Central memory CD8-positive, alpha-beta T cell (primary cell): ENCODE measurements at places on chromosomes 6 and 20.

GRCh38 chr6:68196645-68197044 lies 438.4 kb upstream of the ADGRB3 start:
- DNase-seq = no peak

DNA sequence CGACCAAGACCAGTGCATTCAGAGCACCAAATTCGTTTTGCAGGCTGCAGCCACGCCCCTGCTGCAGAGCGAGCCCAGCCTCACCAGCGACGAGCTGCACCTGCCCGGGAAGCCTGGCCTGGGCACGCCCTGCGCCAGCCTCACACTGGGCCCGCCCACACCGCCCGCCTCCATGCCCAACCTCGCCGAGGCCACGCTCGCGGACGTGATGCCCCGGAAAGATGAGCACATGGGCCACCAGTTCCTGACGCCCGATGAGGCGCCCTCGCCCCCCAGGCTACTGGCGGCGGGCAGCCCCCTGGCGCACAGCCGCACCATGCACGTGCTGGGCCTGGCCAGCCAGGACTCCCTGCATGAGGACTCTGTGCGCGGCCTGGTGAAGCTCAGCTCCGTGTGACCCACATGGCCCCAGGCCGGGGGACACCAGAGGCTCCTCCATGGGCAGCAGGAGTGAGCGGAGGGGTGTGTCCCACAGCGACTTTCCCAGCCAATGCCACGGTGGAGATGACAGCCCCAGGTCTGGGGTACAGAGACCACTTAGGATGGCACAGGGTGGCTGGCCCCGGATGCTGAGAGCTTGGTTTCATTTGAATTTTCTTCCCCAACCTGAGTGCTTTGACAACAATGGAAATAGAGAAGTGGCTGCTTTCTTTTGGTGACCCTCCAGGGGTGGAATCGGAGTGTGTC lies 150.2 kb upstream of the SNX9 start:
- no peak for DNase-seq

DNA sequence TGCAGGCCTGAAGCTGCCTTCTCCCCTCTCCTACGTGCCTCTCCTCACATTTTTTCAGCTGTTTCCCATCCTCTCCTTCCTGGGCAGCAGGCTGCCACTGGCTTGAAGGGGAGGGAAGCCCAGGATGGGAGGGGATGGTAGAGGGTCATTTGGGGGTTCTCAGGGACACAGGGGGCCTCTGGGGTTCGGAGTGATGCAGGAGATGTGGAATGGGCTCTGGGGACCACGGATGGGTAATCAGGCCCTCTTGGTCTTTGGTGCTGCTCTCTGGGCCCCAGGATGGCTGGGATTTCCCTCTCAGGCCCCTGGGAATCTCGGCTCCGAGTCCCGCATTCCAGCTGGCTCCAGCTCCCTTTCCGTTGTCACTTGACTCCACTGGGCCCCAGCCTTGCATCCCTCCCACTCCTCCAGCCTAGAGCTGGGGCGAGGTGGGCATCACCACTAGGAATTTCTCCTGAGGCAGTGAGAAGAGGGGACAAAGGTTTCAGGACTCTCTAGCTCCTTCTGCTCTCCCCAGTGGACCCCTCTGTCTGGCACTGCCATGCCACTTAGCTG lies 2.0 kb upstream of the DDR1 start:
- DNase-seq = no peak

- no peak for DNase-seq
Measured at GRCh38 chr6:20722455-20722854, 188.2 kb downstream of the CDKAL1 start.

DNA sequence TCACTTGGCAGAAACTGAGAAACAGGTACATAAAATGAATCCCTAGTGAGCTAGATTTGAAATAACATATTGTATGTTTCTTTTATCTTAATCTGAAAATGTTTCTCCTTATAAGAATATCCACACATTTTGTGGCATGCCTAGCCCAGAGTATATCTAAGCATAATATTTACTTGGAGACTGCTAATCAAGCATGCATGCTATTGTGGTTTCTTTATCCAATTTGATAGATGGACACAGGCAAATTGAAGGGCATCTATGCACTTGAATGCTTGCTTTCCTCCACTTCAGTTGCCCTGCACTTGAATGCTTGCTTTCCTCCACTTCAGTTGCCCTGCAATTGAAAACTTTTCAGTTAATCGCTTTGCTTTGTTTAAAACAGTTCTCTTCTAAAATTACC lies 729.8 kb downstream of the TBC1D32 start:
- no peak for DNase-seq

- no peak for DNase-seq
Measured at GRCh38 chr6:76682842-76683241, 610.4 kb upstream of the IMPG1 start.

- DNase-seq = no peak
Measured at GRCh38 chr6:169795196-169795595, 43.8 kb downstream of the ERMARD start.

DNA sequence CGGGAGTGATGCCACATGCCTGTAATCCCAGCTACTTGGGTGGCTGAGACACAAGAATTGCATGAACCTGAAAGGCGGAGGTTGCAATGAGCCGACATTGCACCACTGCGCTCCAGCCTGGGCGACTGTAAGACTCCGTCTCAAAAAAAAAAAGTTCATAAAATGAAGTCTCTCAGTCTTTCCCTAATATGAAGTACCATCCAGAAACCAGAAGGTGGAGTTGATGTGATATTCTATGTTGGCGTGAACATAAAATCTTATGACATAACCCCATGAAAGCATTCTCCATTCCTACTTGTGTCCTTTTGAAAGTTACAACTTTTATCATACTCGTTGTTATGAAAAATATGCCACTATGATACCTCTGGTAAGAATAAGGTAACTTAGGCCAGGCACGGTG lies 5.7 kb downstream of the SOD2 start:
- no peak for DNase-seq

- DNase-seq = no peak
Measured at GRCh38 chr6:146943664-146944063, 260.6 kb upstream of the STXBP5 start.

DNA sequence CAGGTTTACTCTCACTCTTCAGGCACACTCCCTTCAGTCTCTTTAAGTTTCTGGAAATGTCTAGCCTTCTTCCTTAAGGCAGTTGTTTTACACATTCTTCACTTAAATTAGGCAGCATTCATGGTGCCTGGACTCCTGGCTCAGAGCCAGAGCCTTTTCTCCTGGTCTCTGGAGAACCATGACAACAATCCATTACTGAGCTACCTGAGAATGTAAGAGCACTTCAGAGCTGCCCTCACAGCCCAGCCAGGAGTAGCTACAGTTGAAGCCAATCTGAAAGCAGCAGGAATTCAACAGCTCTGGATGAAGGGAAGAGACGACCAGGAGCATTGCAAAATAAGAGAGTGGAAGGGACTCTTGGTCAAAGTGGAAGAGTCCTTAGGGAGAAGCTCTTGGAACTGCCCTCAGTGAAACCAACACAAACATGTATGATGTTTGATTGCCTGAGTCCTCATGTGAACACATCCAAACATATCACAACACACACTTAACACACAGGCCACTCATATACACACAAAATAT lies 416.8 kb upstream of the SPTLC3 start:
- DNase-seq = no peak

DNA sequence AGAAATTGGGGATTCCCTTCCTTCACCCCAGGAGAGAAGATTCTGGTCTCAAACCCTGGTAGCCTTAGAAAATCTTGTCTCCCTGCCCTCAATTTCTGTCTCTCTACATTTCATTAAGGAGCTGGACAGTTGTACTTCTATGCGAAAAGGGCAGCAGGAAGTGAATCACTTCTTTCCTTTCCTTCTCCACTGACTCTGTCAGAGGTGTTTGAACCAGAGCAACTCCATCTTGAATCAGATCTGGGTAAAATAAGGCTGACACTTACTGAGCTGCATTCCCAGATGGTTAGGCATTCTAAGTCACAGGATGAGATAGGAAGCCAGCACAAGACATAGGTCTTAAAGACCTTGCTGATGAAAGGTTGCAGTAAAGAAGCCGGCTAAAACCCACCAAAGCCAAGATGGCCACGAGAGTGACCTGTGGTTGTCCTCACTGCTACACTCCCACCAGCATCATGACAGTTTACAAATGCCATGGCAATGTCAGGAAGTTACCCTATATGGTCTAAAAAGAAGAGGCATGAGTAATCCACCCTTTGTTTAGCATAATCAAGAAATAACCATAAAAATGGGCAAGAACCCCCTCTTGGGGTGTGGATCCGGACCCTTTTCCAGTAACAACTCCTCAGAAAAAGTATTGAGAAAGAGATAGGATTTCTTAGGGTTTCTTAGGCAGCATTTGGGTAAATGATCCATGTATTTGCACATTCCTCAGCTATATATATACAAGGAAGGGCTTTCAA lies 95.8 kb upstream of the PLCB4 start:
- DNase-seq = no peak

DNA sequence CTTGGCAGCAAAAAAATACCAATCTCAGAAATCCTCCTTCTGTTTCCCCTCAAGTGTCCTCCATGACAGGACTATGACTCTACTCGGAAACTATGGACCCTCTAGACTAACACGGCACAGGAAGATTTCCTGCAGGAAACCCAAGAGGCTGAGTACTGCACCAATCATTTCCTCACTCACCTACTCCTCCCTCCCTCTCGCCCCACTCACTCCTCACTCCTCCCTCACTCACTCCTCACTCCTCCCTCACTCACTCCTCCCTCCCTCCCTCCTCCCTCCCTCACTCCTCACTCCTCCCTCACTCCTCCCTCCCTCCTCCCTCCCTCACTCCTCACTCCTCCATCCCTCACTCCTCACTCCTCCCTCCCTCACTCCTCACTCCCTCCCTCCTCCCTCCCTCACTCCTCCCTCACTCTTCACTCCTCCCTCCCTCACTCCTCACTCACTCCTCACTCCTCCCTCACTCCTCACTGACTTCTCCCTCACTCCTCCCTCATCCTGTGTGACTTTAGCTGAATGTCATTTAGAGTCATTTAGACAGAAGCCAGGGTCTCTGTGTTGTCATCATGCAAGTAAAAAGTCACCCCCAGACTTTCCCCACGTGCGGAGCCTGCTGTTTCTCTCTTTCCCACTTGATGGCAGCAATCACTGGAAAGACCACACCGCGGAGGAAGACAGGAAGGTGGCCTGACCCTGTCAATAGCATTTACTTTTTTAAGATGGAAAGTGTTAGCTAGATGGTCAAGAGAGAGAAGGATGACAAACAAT lies 226.8 kb upstream of the PDE10A start:
- no peak for DNase-seq

- DNase-seq = no peak
Measured at GRCh38 chr6:139863346-139863745, 488.9 kb upstream of the CITED2 start.

DNA sequence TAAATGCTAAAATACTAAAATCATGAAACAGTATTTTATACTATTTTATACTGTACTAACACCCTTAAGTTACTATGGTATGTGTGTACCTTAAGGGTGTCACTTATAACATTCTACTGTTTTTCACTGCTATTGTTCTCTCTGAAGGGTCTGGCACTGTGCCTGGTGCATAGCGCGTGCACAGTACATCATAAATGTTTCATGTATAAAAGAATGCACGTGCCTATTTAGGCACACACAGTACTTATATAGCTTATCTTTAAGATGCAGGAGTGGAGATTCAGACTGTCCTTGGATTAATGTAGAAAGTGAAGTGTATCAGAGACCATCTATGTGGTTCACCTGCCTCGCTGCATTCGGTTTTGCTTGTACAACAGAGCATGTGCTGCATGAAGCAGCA lies 64.0 kb upstream of the SGK1 start:
- no peak for DNase-seq

- DNase-seq = no peak
Measured at GRCh38 chr20:18541741-18542140, 25.5 kb upstream of the SMIM26 start.

DNA sequence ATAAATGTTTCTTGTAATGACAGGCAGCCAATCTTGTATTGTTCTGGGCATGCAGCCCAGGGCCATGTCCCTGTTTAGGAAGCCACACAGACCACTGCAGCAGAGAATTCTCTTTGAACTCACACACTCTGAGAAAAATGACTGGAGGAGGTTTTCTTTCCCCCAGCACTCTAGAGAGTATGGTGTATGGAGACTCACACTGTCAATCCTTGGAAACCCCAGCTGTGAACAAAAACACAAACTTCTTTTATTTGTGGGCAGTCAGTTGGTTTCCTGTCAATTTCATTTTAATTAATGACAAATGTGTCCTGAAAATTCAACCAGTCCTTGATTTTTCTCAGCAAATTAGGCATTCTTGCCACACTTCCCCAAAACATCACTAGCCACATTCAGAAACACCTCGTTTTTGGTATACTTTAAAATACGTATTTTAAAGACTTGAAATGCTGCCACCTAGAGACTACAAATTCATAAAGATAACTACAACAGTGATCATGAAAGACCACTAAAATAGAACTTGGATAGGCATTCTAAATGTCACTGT lies 52.9 kb upstream of the UFL1 start:
- DNase-seq = no peak

GRCh38 chr6:82525775-82526495 lies 162.3 kb downstream of the TPBG start:
- no peak for DNase-seq

GRCh38 chr6:15653581-15653980 lies 9.2 kb downstream of the DTNBP1 start:
- DNase-seq = no peak

- no peak for DNase-seq
Measured at GRCh38 chr20:36217226-36217625, 19.1 kb upstream of the AAR2 start.

DNA sequence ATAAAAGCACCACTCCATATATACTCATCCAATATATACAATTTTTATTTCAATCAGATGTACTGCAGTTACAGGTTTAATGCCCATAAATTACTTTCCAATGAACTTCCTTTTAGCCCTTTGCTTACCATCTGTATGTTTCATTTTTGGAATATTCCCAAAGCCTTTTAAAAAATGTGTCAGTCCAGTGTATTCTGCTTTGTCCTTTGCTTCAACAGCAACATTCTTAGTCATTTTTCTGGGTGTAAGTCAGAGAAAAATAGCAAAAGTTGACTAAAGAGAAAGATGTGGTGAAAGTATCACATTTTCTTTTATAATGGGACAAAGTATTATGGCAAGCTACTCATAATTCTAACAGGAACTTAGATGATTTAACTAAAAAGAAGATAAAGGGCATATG lies 15.2 kb downstream of the DSE start:
- DNase-seq = no peak

GRCh38 chr20:58691773-58692578 lies 624 bp upstream of the NPEPL1 start:
- DNase-seq = no peak

- no peak for DNase-seq
Measured at GRCh38 chr6:11424395-11425034, 113.0 kb upstream of the TMEM170B start.

- DNase-seq = no peak
Measured at GRCh38 chr6:115865914-115866313, 194.8 kb downstream of the FRK start.

DNA sequence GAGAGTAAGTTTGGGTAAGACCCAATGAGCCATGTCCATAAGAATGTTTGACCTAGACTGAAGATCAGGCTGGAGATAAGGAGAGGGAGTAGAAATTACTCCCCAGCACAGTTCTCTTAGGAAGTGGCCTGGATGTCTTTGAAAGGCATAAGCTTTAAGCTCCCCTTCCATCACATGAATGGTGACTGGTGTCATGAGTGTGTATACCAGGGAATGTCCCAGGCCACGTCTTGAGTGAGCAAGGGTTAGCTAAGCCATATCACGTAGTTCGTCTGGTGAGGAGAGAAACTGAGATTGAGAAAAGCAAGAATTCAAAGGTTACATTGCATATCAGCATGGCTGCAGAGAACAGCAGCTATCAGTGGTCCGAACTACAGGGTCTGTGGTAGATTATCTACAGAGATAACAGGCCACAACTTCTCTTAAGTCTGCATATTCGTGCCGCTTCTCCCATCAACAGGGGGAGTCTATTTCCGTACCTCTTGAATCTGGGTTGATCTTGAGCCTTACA lies 60.1 kb upstream of the BMP2 start:
- no peak for DNase-seq
